Left cardiac atrium (tissue), 4 donors: ENCODE measurements at places on chromosomes 5 and 9. TPM values are rescaled to one million over a fixed set of nuclear protein-coding genes. Genes with fewer than 3 reads are reported as not detected.
A peak's percentile ranks its signal among the peaks of the same experiment; 100 is the strongest.

ARHGEF39 gene
- 0.18 TPM for total RNA-seq

DNA sequence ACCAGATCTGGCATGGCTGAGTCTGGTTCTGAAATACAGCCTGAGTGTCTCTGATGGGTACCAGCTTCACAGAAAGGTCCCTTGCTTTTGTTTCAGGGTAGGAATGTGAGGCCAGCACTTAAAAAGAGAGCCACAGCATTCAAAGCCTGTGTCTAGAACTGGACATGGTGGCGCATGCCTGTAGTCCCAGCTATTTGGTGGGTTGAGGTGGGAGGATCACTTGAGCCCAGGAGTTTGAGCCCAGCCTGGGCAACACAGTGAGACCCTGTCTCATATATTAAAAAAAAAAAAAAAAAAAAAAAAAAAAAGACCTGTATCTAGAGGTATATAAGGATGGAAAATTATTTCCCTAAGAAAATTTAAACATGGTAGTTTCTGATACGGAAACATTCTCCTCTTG, 202.3 kb downstream of the GAPVD1 start:
- no peak for DNase-seq

DNA sequence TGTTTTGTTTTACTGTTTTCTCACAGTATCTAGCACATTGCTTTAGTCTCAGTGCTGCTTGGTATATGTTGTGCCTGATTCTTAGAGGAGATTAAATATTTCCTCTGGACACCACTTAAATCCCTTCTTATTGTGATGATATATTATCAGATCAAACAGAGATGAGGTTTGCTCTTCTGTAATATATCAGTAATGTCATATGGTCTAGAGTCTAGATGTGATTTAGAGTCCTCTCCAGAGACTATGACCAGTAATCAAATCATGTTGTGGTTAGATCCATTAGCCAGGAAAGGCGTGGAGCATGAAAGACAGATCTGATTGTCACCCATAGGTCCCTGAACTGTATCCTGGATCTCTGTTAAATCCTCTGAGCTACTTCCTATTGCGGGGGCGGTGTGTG, 24.4 kb downstream of the CAMK4 start:
- no peak for DNase-seq

DNA sequence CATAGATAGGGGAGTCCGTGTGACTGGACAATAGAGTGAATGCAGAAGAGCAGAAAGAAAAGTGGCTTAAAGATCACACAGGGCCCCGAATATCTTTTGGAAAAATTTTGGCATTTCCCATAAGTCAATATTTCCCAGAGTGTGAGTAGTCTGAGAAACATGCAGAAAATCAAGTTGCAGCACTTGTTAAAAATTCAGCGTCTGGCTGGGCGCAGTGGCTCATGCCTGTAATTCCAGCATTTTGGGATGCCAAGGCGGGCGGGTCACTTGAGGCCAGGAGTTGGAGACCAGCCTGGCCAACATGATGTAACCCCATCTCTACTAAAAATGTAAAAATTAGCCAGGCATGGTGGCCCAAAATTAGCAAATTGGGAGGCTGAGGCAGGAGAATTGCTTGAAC, 227.0 kb downstream of the DRD1 start:
- peak; percentile 40 for DNase-seq

DNA sequence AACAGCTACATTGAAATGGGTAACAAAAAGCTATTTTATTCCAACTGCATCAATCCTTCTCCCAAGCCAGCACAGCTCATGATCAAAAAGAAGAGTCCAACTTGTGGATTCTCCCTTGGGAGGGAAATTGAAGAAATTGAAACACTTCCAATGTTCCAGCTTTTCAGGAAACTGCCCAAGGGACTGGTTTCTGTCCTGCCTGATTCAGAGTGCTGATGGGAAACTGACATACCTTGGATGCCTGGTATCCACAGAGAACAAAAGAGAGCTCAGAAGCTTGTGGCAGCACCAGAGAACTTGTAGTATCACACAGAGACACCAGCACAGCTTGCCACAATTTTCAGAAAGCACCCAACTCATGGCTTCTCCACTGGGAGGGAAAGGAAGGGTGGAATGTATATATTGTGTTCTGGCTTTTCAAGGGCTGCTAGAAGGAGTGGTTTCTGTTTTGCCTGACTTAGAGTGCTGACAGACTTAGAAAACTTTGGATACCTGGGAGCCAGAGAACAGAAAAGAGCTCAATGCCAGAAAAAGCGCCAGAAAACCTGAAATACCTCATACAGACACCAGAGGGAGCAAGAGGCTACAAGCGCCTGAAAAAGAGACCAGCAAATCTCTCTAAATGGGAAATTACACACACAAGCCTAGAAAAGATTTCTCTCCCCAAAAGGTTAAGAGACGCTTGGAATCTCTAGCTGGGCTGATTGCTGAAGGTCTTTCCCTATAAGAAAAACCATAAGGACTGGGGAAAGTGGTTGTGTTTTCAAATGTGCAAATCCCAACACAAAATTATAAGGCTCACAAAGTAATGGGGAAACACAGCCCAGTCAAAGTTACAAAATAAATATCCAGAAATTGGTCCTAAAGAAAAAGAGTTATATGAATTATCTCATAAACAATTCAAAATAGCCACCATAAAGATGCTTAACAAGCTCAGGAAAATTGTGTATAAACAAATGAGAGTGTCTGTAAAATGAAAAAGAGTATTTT, 178.8 kb downstream of the SPOCK1 start:
- no peak for DNase-seq
